ENCODE measurements at places on chromosomes 12 and 14. TPM values are rescaled to one million over a fixed set of nuclear protein-coding genes. Genes with fewer than 3 reads are reported as not detected.

DNA sequence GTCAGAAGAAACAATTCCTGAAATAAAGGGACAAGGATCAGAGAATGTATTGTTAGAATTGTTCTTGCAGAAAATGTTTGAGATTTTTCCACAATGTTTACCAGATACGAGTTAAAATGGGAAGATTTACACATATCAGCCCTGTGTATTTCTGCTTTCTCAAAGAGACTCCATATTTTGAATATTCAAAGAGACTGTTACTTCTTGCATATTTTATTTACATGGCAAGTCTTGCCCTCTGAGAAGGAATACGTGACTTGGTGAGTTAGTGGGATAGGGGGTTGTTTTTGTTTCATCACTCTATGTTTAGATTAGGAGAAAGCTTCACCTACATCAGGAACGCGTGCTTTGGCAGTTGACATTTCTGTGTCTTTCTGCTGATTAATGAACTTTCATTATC lies 56.1 kb upstream of the ZDHHC17 start:
- no peak for DNase-seq

The TSHR gene
- total RNA-seq, result not detected

DNA sequence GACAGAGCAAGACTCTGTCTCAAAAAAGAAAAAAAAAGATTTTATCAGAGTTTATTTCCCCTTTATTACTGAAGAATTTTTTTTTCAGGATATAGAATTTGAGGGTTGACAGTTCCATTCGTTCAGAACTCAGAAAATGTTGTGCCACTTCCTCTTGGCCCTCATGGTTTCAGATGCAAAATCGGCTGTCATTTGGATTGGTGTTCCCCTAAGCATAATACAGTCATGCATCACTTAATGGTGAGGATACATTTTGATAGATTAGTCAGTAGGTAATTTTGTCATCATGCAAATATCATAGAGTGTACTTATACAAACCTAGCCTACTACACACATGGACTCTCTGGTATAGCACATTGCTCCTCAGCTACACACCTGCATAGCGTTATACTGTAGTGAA lies 263.9 kb upstream of the RTL1 start:
- DNase-seq, result no peak

The RAD51AP1 gene
- total RNA-seq, result 46.8 TPM

DNA sequence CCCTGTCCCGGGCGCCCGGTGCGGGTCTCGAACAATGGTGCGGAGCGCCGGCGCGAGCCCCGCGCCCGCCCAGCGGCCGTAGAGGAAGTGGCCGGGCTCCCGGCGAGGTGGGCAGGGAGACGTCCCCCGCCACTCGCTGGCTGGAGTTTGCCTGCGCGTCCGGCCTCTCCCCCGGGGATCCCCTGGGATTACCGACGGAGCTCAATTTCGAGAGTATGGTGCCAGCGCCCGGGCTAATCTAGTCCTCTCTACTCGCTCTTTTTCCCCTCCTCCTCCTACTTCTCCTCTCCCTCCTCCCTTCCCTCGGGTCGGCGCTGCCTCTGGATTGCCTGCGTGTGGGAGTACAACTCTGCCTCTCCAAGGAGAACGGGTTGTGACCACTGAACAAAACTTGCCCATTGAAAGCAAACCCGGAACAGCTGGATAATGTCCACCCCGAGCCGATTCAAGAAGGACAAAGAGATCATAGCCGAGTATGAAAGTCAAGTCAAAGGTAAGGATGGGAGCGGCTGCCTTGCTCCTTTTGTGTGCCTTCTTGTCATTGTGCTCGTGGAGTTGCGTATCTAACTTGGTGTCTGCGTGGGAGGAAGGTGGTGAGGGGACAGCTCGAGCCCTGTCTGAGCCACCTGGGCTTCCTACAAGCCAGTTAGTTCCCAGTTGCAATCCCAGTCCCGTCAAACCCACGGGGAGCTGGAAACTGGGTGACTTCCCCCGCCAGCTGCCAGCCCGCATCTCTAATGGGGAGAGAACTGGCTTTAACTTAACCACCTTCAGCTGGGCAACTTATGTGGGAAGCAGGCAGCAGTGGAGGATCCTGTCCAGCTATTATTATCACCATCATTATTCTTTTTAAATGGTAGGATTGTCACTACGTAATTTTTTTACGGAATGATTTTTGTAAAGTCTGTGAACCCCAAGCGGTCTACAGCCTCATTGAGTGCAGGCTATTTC lies at the start of gene SRGAP1:
TSS of gene SRGAP1 (plus strand) at position 310 of the 951 bp plus-strand sequence. CDS start at position 427, 117 bp downstream.
- peak; percentile 55 for DNase-seq

DNA sequence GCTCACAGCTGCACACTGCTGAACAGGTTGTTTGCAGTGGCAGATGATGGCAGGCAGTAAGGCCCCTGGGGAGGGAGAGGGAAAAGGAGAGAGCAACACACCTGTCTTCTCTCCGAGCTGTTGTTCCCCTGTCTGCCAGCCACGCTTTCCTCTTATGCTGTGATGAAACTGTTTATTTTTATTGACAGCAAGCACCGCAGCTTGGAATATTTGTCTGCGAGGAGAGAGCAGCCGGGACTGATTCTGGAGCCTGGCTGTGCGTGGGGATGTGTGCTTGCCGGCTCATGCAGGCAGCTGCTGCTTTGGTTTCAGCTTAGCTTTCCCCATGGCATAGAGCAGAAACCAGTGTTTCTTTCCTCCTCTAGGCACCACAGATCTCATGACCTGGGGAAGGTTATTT lies 58.7 kb upstream of the KCNA5 start:
- DNase-seq, result no peak

The IFI27 gene
- total RNA-seq, result 10.1 TPM

DNA sequence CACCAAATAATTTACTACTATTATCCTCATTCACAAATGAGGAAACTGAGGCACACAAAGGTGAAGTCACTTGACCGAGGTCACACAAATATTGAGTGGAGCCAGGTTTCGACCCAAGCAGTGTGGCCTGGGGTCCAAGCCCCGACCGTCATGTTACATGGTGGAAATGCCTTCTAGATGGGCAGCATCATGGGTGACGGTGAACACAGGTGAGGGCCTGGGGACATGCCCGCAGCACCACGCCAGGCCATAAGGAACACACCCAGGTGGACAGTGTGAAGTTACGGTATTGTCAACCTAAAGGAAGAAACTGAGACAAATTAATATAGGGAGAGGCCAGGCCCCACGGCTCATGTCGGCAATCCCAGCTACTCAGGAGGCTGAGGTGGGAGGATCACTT lies 35.3 kb upstream of the DYNC1H1 start:
- DNase-seq, result no peak

- DNase-seq, result peak; percentile 54
Measured at GRCh38 chr12:120439646-120440247, 1.8 kb downstream of the COX6A1 start.

DNA sequence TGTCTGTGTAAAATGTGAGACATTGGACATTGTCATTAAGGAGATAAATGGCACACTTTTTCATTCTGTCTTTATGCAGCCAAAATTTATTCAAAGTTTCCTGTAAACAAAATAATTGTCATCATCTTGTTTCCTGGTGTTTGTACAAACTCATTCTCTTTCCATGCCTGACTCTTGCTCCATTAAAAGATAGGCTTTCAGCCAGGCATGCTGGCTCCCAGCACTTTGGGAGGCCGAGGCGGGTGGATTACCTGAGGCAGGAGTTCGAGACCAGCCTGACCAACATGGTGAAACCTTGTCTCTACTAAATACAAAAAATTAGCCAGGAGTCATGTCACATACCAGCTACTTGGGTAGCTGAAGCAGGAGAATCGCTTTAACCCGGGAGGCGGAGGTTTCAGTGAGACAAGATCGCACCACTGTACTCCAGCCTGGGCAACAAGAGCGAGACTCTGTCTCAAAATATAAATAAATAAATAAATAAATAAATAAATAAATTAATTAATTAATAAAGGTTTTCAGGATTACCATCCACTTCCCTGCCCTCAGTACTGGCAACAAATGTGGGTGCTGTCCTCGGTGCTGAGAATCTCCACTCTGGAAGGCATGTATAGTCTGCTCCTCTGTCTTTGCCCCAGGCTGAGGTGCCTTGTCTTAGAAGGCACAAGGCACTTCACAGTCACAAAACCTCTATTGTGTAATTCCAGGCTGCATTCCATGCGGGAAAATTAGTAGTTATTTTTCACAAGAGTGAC lies 83.2 kb downstream of the PAH start:
- peak; percentile 31 for DNase-seq

DNA sequence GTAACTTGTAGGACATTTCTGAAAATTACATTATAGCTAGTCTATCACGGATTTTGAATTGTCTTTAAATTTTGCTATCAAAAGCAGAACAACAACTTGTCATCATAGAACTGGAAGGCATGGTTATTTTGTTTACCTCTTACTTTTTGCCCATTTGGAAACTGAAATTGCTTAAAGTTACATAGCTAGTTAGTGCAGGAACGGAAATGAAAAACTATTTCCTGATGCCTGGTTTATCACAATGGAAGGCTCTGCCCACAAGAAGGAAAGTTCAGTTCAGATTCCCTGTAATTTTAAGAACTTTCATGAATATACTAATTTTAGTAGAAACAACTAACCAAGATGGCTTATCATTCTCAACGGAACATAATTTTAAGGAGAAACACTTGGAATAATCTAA lies 427.7 kb downstream of the RAD51B start:
- no peak for DNase-seq

DNA sequence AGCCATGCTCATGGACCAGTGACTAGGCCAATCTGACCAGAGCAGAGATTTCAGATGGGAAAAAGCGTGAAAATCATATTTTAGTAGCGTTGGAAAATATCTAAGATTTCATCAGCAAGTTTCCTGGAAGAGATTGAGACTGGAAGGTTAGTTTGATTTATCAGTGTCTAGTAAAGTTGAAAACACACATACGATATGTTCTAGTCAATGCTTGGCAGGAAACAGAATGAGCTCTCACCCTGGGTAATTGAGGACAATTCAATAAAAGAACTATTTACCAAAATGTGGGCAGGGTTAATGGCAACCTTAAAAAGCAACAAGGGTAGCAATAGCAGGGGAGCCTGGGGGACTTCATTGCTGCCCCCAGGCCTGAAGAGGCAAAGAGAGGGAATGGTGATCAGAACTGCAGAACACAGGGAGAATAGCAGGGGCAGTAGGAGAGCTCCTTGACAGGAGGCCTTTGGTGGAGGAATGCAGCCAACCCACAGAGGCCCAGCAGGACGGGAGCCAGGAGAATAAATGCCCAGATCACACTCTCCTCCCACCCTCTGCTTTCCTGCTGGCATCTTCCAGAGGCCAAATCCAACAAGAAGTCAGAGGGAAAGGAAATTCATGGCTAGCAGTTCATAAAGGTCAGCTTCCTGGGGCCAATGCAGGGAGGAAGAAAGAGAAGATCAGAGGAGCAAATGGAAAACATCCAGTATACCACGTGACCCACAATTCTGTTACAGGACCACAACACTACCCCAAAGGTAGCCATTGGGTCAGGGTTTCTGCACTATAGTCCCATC lies 27.6 kb upstream of the LRP6 start:
- peak; percentile 6 for DNase-seq

DNA sequence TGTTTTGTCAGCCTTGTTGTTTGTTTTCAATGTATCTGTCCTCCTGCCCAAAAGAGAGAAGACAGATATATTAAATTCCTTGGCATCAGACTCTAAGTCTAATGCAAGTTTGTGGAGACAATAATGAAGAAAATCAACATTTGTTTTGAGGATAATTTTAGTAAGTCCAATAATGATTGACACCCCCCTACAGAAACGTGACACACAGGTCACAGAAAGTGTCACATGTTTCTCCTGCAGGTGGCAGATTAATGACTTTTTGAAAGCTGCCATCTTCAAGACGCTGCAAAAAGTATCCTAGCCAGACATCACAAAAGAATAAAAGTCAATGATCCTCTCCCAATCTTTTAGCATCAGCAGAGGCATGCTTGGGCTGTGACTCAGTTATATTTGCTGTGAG lies 378.8 kb upstream of the TMPO start:
- DNase-seq, result no peak

DNA sequence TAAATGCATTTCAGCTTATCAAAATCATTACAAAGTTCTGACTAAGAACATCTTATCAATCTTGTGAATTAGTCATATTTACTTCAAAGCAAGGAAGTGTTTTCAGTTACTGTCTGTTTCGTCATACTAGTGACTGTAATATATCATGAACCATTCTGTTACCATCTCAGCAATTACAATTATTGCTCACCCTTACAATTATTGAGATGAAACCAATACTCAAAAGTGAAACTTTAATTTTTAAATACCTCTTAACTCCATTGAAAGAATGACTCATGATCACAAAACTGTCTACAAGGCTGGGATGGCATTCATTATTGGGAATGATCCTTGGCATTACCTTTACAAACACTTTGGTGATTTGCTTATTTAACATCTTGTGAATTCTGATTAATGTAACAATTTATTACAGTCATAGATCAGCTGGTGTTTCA lies 90.3 kb downstream of the RPS6KA5 start:
- peak; percentile 39 for DNase-seq

The MFAP5 gene
- total RNA-seq, result 0.65 TPM

DNA sequence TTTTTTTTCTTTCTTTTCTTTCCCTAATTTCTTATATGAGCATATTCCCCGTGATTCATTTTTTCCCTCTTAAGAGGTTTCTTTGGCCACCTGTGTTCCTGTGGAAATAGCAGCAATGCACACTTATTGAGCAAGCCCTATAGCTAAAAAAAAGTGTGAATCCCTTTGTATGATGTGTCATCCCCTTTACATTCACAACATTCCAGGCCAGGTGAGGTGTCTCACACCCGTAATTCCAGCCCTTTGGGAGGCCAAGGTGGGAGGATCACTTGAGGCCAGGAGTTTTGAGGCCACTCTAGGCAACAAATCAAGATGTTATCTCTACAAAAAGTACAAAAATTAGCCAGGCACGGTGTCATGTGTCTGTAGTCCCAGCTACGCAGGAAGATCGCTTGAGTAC lies 700.4 kb upstream of the TBX3 start:
- no peak for DNase-seq

DNA sequence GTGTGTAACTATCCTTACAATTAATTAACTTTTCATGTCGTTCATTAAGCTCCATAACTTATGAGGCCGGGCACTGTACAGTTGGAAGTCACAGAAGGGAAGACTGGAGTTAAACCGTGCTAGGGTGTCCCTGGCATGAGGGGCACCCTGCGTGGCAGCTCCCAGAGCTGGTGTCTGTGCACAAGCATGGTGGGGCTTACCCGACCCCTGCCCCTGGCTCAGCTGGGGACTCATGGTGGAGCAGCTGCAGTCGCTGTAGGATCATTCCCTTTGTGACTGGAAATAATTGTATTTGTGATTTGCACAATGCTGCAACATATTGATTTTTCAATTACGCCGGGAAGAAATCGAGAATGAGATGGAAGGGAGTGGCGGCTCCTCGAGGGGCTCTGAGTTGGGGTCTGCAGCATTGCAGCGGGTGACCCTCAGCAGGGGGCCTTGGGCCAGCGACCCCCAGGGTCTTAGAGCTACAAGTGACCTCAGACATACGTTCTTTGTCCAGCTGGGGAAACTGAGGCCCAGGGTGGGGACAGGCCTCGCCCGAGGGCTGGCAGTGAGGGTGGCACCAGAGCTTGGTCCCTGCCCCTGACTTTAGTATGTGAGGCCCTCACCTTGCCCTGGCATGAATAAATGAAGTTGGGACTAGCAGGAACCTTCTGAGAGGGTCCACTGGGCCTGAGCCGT lies 125.4 kb downstream of the KIF26A start:
- DNase-seq, result no peak

DNA sequence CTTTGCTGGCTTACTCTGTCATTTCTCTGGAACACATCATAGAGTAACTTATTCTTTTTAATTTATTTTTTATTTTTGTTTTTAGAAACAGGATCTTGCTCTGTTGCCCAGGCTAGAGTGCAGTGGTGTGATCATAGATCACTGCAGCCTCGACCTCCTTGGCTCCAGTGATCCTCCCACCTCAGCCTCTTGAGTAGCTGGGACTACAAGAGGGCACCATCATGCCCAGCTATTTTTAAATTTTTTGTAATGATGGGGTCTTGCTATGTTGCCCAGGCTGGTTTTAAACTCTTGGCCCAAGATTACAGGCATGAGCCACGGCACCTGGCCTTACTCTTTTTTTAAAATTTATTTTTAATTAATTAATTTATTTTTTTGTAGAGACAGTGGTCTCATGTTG lies 32.2 kb upstream of the RD3L start:
- DNase-seq, result no peak
